HTR-8/SVneo (cell line): ENCODE measurements at places on chromosomes 16 and 17.

GRCh38 chr16:49890876-49891275 lies 35.0 kb upstream of the ZNF423 start:
- no peak for DNase-seq

DNA sequence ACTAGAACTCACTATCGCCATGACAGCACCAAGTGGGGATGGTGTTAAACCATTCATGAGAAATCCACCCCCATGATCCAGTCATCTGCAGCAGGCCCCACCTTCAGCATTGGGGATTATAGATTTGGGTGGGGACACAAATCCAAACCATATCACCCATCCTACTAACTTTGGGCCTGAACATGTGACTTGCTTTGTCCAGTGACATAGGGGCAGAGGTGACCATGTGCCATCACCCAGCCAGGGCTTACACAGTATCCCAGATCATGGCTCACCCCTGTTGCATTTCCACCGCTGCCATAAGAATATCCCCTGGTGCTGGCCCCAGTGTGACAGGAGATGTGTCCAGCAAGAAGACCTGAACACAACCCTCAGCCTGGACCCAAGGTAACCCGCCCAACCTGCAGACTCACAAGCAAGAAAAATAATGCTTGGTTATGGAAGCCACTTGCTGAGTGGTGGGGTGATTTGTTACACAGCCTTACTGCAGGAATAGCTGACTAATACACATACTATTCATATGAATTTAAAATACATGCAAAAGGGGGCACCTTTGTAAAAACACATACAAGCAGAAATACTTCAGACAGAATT lies 130.9 kb downstream of the GSG1L start:
- DNase-seq: no peak

- DNase-seq: no peak
Observed at GRCh38 chr17:45868276-45868675, 23.6 kb downstream of the SPPL2C start.

DNA sequence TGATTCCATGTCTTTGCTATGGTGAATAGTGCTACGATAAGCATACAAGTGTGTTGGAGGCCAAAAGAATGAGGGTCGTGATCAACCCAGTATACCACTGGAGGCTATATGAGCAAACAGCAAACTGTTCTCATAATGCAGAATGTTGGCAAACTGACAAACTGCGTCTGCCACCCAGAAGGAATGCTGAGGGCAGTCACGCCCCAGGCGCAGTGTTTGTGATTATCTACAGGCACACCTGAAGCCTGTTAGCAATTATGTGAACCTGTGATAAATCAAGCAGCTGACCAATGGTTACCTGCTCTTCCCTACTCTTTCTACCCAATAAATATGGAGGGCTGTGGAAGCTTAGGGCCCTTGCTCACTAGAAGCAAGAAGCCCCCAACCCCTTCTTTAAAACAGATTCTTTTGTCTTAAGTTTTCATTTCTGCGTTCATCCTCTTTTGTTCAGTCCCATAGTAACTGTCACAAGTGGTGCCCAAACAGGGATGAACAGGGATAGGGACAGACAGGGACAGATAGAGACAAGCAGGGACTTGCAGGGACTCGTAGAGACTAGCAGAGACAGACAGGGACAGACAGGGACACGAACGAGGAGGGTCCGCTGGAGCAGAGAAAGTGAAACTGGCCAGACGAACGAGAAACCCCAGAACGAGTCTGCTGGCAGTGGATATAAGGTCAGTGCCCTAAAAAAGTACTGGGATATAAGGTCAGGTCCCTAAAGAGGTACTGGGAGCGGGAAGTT lies 25.1 kb downstream of the CD300LG start:
- no peak for DNase-seq

- DNase-seq: no peak
Observed at GRCh38 chr16:88989852-88990547, 13.0 kb upstream of the CBFA2T3 start.

DNA sequence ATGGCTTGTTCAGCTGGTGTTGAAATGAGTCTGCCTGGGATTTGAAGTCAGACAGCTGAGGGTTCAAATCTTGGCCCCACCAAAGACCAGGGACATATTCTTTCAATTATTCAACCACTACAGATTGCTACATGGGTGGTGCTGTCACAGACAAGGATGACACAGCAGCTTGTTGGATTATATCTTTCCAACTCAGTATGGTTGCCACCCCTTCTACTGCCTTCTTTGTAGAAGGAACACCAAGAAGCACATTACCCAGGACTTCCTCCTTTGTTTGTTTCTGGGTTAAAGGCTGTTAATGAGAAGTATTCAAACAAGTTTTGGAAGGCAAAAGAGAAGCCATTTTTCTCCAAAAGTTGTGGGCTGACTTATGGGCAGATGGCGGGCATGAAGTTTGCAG lies 78.6 kb downstream of the COPRS start:
- DNase-seq: no peak

- no peak for DNase-seq
Observed at GRCh38 chr17:55090079-55090492, 121.5 kb downstream of the STXBP4 start.
